Activated gamma-delta T cell treated with anti-CD3 and anti-CD28 coated beads, Interleukin-2, amount 50 U/mL, for 16 hours (primary cell): ENCODE measurements at places on chromosomes 12 and 14.

DNA sequence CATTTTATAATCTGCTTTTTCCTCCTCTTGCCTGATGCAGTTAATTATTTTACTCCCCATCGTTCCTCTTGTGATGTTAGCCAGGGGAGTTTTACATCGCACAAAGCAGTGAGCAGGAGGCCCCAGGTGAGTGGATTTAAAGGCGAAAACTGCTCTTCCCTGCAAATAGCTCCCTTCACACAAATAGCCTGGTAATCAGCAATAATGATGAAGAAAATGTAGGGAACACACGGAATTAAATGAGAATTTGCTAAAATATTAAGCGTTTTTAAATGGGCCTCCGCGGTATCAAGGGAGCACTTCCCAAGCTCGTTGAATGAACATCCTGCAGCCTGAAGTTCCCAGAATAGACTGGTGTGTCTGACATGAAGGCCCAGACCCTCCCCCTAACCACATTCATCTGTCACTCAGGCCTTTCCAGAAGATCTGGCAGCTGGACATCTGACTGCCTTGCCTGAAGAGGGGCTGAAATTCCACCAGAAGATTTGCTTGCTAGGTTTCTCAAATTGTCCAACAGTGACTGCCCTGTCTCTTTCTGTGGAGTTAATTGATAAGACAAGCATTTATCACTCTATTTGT, 127.2 kb downstream of the CCDC60 start:
- no peak for DNase-seq

DNA sequence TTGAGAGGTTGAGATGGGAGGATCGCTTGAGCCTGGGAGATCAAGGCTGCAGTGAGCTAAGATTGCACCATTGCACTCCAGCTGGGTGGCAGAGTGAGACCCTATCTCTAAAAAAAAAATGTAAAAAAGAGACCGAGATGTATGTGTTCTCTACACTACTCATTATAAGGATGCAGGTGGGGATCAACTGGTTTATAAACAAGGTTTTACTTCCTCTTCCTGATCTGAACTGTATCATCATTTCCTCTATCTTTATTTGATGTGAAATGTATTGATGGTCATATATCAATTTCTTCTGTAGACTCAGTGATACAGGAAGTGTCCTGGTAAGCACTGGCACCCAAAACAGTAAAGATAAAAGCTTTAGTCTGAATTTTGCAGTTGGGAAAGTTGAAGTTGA, 20.1 kb upstream of the USP44 start:
- DNase-seq = no peak

DNA sequence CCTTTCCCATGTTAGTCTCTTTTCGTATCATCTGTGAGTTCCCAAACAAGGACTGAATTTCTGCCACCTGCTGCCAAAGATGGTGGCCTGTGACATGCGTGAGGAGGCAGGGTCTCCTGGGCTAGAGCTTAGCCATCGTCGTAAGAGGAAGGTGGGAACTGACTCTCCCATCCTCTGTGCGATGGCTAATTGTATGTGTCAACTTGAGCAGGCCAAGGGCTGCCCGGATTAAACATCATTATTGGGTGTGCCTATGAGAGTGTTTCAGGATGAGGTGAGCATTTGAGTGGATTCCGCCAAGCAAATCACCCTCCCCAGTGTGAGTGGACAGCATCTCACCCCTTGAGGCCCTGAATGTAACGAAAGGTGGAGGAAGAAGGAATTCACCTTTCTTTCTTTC, 220.7 kb upstream of the DIO3 start:
- DNase-seq = no peak

DNA sequence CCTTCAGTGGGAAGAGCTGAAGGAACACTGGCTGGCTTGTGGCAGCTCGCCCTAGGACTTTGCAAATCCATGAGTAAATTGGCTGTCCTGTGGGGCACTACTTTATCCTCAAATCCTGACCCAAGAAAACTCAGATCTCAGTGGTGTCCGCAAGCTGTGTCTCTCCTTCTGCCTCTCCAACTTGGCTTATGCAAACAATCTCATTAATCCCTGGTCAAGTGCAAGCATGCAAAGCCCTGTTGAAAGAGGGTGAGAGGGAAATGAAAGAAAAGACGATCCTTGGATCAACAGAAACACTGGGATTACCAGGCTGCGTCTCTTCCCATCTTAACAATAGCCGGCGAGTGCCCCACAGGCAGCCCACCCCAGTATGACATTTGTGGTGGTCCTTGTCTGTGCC, 901.6 kb downstream of the BCL11B start:
- no peak for DNase-seq

DNA sequence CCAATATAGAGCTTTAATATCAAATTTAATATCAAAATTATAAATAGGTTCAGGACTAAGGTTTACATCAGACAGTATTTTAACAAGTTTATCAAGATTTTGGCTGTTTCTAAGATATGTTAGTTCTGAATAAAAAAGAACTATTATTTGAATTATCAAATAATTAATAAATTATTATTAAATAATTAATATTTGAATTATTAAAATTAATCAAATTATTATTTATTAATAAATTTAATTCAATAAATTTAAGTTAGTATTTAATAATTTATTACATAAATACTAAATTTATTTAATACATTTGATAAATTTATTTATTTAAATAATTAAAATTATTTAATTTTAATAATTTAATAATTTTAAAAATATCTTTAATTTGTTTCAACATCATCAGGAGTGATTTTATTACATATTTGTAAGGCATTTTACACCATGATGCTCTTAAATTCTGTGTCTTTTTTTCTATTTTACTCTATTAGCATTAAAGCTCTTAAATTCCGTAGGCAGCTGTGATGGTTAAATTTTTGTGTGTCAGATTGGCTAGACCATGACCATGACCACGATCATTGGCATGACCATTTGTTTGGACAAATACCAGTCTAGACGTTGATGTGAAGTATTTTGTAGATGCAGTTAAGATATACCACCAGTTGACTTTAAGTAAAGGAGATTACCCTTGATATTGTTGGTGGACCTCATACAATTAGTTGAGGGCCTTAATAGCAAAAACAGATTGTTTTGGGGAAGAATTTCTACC, 82.6 kb downstream of the BBS10 start:
- DNase-seq = no peak

DNA sequence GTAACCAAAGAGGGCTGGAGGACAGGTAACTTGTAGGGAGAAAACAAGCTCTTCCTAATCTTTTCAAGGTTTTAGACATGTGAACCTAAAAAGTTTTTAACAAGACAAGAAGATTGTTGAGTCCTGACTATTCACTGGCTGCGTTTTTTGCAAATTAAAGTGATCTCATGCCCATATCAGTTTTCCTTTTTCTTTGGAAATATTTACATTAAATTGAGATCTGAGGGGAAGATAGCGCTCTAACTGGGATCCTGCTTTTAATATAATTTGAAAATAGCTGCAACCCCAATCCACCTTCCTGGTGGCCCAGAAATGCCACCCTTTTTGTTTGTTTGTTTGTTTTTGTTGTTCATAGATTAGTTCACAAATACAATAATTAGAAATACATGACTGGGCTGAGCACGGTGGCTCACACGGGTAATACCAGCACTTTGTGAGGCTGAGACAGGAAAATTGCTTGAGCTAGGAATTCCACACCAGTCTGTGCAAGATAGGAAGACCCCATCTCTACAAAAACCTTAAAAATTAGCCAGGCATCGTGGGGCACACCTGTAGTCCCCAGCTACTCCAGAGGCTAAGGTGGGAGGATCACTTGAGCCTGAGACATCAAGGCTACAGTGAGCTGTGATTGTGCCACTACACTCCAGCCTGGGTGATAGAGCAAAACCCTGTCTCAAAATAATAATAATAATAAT, 2.4 kb upstream of the SSTR1 start:
- DNase-seq = no peak

- no peak for DNase-seq
These were observed 10.6 kb upstream of the PYGL start for GRCh38 chr14:50954811-50955372.

DNA sequence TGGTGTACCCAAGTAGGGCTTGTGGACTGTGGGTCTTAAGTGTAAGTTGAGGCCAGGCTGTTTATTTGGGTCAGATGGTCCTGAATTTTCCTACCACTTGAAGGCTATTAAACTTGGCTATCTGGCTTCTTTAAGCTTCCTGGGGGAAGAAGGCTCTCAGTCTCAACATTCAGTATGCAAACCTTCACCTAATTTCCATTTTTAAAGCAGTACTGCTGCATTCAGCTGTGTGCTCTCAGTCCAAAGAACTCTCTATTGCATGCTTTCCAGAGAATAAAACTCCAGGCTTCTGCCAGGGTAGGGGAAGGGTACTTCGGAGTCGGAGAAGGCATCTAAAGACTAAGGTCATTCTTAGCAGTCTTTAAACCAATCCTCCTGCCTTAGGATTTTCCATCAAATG, 124.4 kb downstream of the HELB start:
- DNase-seq = no peak

DNA sequence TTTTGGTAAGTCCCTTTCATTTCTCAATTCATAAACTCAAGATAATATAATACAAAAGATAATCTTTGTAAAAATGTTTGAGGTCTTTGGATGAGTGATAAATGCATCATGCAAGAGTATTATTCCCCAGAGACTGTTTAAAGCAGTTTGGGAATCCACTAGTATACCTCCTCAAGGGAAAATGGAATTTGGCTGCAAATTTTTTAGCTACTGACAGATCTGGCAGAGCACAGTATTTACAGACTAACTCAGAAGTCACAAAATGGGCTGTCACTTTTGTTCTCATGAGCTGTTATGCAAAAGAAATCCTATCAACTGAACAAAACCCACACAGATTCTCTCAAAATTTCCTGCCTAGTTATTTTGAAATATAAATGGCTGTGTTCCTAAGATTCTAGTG, 9.9 kb downstream of the SPIC start:
- DNase-seq = no peak

DNA sequence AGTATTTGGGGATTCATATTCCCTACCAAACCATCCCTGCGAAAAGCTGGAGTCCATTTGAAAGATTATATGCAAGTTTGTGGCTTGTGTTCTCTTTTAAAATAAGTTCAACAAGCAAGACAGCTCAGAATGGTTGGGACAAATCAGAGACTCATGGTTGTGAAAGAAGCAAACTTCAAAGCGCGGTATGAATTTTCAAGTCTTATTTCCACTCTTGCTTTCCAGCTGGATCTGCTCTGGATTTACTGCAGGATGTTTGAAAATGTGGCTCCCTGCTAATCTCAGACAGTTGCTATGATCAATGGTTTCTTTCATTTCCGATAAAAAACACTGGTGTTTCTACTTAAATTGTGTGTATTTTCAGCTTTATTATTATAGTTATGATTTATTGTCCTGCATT, 477.5 kb downstream of the RAD51B start:
- no peak for DNase-seq

GRCh38 chr12:89474615-89475014, 50.0 kb downstream of the GALNT4 start:
- DNase-seq = no peak

DNA sequence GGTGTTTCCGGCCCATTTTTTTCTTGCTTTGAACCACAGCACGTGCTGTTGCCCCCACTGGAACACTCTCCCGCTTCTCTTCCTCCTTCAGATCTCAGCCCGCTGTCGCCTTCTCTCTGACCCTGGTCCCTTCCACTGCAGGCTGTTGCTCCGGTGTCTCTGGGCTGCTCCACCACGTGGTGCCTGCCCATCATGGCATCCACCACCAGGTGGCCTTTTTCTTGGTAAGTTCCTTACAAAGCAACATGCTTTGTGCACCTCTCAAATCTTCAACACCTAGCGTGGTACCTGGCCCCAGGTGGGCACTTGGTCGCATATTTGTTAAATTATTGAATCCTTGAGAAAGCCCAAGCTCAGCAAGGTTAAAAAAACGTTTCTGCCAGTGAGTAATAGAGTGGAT, 19.1 kb downstream of the TUNAR start:
- DNase-seq = no peak

DNA sequence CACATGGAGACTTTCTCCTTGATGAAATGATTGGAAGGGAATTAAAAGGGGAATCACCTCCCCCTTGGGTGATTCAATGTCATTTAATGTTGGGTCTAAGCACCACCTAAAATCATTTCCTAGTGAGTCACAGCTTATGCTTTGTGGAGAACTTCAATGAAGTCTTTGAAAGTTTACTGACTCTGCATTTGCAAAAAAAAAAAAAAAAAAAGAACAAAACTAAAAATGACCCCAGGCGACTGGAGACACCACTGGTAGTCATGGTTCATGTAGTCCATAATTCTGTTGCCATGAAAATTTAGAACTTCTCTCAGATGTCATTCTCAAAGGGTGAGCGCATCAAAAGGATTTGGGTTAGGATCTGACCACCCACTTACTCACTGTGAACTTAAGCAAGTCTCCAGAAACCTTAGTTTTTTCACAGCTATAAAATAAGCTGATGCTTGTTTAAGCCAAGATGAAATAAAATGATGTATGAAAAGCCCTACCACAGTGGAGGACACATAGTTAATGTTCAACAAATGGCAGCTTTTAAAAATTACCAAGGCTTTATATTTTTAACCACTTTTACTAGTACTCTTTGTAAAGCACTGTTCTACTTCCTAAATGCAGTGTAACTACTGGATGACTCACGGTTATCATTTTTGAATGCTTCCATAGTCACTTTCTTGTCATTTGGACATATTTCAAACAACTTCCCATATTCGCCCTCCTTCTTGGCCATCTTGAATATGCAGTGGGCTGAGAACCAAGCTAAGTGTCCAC, 18.1 kb upstream of the KSR2 start:
- DNase-seq = no peak

DNA sequence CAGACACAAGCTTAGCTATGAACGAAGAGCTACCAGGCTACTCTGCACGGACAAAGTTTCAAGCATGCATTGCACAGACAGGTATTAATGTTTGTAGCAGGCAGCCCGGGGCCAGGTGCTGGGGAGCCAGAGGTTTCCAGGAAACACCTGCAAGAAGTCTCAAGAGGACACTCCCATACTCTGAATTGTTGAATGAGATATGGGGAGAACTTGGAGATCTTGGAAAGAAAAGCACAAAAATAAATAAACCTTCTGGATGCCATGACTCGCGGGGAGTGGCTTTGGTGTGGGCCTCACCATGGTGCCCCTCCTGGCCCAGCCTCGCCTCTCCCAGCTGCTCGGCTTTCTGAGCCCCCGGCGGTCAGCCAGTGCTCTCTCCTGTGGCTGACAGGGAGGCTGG, 186.8 kb downstream of the TTC7B start:
- DNase-seq = no peak

DNA sequence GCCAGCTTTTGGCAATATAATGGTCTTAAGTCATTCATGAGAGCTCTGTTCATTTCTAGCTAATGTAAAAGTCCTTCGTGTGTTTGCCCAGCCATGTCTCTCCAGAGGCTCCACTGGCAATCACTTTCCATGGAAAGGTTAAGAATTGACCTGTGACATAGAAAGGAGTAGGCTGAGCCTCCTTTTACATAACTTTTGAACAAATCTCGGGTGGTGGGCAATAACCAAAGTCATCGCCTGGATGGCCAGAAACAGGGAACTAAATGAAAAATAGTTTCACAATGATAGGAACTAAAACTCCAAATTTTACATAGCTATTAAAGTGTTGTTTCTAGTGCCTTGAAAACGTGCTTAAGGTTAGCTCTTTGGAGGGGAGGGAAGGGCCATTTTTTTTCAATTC, 6.5 kb downstream of the BHLHE41 start:
- DNase-seq = no peak
